Mesothelial cell of epicardium (in vitro differentiated cells): ENCODE measurements at places on chromosomes 11 and 22.

GRCh38 chr22:36343070-36343719 is 44.6 kb downstream of the MYH9 start:
- no peak for DNase-seq

DNA sequence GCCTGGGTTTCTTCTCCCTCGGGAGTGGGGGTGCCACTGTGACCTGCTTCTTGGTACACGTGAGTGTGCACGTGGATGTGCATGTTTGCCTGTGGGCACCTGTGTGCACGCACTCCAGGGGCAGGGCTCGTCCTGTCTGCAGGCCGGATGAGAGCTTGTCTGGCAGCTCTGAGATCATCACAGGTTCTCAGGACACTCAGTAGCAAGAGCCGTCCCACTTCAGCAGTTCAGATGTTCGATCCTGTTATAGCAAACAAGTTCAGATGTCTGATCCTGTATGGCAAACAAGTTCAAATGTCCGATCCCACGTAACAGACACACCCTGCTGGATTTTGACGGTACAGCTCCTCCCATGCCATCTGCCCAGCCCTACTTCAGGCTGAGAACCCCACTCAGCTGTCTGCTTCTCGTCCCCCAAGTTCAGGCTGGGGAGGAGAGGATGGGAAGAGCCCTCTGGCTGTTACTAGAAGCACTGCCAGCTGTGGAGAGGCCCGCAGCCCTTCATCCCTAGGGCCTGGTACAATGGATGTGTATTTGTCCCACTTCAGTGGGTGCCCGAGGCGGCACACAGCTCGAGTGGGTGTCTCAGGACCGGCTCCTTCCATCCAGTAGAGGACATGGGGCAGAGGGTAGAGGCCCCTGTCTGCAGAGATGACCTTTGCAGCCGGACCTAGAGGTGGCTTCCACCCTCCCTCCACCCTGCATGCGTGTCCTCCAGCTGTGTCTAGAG is 1126.9 kb downstream of the BRD1 start:
- no peak for DNase-seq

GRCh38 chr11:67517784-67518552 is 5.3 kb downstream of the CABP2 start:
- DNase-seq: no peak

- no peak for DNase-seq
Observed at GRCh38 chr11:93370260-93370659, 39.7 kb downstream of the DEUP1 start.

GRCh38 chr11:15617126-15617525 is 502.4 kb downstream of the INSC start:
- DNase-seq: no peak

GRCh38 chr11:44613153-44613552 is 47.7 kb downstream of the CD82 start:
- DNase-seq: no peak

DNA sequence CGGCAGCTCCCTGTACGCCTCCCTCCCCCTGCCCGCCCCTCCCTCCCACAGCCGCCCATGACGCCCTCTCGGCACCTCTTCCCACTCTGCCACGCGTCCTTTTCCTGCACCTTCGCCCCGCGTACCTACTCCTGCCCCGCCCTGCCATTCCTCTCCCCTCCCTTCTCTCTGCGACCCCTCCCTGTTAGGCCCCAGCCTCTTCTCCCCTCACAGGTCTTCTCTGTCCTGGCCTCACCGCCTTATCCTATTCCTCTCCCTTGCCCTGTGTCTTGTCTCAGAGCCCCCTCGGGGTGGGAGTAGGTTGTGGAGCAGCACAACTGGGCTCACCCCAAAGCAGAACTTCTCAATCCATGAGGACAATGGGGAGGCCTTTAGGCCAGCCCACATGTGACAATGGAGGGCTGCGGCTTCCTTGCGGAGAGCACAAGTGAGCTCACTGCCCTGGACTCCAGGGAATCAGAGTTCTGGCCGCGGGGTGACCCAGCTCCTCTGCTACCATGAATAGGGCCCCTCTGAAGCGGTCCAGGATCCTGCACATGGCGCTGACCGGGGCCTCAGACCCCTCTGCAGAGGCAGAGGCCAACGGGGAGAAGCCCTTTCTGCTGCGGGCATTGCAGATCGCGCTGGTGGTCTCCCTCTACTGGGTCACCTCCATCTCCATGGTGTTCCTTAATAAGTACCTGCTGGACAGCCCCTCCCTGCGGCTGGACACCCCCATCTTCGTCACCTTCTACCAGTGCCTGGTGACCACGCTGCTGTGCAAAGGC is 539 bp downstream of the SLC35C1 start:
- peak; percentile 42 for DNase-seq

DNA sequence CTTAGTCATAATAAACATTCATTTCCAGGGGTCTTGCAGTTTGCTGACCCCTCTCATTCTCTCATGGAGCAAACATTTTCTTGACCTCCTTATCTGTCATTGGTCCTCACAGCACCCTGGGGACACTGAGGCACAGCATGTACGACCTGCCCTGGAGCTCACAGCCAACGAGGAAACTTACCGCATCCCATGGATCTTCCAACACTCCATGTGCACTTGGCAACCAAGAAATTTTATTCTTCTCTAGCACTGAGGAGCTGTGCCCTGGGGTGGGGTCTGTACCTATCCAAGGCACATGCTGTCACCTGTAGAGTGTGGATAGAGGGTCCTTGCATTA is 69.4 kb upstream of the IGLL5 start:
- DNase-seq: no peak

- no peak for DNase-seq
Observed at GRCh38 chr22:49752598-49753091, 75.0 kb downstream of the BRD1 start.

- DNase-seq: no peak
Observed at GRCh38 chr11:110886288-110886970, 174.2 kb upstream of the ARHGAP20 start.
